Smooth muscle cell of the brain vasculature (primary cell): ENCODE measurements at places on chromosomes 7 and 10.

DNA sequence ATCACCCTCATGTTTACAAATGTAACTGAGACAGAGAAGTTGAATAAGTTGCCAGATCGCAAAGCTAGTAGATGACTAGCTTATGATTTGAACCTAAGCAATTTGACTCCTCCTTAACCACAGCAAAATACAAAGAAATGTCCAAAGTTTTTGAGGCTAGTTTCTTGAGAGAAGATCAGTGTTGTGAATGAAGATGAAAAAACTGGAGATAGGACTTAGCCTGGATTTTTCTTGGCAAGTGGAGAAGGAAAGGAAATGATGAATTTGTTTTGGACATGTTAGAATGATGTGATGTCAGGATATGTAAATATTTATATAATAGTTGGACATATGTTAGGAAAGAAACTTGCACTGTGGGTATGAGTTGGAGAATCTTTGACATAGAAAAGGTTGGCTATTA lies 149.8 kb downstream of the LSMEM1 start:
- DNase-seq: peak; percentile 65

- no peak for DNase-seq
Measured at GRCh38 chr7:25420771-25421170, 192.5 kb upstream of the NPVF start.

DNA sequence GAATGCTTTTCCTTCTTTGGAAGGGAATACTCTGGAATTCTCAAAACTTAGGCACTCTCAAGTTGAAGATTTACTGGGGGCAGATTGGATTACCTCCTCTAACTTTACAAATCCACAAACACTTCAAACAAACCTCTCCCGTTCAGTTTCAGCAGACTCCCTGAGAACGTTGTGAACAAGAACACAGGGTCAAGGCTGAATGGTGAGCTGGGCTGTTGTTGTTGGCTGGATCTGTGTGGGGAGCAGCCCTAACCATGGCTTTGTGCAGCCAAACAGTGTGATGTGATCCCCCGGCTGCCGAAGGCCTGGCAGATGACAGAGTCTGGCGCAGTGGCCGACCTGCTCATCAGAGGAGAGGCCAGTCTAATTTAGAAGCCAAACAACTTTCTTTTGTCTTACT lies 93.1 kb downstream of the BMPER start:
- peak; percentile 68 for DNase-seq

DNA sequence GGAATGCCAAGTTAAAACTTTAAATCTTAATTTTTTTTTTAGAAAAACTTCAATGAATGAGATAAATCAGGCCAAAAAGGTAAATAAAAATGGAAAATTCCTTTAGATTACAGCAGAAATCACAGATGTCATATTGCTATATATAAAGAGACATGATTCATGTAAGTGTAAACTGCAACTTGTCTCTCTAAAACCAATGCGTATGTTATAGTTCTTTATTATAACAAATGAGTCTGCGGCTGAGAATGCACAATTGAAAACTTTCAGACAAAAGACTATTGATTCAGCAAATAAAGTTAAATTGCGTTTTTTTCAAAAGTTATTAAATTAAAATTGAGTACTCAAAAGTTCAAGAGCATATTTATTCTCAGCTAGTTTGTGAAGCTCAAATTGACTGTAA lies 425.3 kb downstream of the PARD3 start:
- no peak for DNase-seq

GRCh38 chr7:15042285-15043065 lies 139.9 kb upstream of the DGKB start:
- DNase-seq: no peak

DNA sequence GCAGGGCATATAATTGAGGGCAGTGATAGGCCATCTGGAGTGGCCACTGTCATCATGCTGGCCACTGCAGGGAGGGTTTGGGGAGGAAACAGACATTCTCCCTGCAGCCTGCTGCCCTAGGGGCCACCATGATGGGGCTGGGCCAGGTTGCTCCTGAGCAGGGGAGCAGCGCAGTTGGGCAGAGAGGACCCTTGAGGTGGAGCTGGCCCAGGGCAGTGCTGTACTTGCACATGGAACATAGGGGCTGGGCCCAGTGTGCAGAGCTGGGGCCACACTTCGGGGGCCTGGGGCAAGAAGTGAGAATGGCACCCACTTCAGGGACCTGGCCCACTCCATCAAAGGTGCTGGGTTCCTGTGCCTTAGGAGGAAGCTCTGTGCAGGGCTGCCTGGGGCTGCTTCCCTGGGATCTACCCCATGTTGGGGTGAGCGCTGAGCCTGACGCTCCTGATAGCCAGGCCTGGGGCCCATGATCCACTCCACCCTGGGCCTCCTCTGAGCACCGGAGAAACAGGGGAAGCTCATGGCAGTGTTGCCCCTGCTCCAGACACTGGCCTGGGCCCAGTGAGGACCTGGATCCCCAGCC lies 21.3 kb upstream of the NUB1 start:
- DNase-seq: no peak

GRCh38 chr7:84274029-84274638 lies 79.5 kb upstream of the SEMA3A start:
- DNase-seq: no peak

GRCh38 chr7:47323904-47324303 lies 258.0 kb downstream of the TNS3 start:
- DNase-seq: no peak

- DNase-seq: no peak
Measured at GRCh38 chr10:62264702-62265436, 3.8 kb downstream of the RTKN2 start.

DNA sequence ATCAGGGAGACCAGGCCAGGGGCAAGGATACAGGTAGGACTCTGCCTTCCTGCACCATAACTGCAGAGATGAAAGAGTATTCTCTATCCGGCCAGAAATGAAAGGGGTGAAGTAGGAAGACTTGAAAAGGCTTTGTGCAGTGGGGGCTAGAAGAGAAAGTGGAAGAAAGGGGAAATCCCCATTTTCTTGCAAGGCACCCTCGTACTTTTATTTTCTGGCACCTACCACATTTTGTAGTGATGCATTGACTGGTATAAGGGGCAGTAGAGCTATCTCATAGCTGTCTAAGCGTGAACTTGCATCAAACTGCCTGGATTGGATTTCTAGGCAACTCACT lies 752 bp upstream of the CAMK2G start:
- no peak for DNase-seq

DNA sequence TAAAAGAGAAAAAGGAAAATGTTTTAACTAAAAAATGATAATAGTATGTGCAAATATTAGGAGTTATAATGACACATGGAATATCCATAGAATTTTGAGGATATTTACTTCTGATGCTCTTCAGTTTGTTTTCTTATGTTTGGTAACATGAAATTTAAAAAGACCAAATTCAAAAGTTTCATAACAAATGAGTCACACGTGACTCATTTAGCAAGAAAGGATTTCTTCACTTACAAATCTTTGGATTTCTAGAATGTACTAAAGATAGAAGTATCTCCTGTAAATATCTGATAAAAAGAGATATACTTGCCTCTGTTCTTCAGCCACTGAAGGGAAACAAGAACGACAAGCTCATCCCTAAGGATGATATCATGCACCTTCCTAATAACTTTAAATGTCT lies 774.5 kb upstream of the LRRTM3 start:
- no peak for DNase-seq

GRCh38 chr10:103839519-103839871 lies 15.9 kb downstream of the SH3PXD2A start:
- no peak for DNase-seq

- DNase-seq: no peak
Measured at GRCh38 chr10:130369645-130370381, 233.6 kb downstream of the GLRX3 start.

DNA sequence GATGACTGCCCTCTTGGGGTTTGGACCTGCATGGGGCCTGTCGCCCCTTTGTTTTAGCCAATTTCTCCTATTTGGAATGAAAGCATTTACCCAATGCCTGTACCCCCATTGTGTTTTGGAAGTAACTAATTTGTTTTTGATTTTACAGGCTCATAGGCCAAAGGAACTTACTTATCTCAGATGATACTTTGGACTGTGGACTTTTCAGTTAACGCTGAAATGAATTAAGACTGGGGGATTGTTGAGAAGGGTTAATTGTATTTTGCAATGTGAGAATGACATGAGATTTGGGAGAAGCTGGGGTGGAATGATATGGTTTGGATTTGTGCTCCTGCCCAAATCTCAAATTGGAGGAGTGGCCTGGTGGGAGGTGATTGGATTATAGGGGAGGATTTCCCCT lies 185.8 kb upstream of the PHYHIPL start:
- DNase-seq: no peak

- DNase-seq: no peak
Measured at GRCh38 chr7:74684473-74684872, 27.0 kb downstream of the GTF2I start.

- no peak for DNase-seq
Measured at GRCh38 chr7:18123508-18124239, 96.0 kb upstream of the PRPS1L1 start.

- DNase-seq: no peak
Measured at GRCh38 chr10:89476150-89476549, 59.2 kb downstream of the SLC16A12 start.

DNA sequence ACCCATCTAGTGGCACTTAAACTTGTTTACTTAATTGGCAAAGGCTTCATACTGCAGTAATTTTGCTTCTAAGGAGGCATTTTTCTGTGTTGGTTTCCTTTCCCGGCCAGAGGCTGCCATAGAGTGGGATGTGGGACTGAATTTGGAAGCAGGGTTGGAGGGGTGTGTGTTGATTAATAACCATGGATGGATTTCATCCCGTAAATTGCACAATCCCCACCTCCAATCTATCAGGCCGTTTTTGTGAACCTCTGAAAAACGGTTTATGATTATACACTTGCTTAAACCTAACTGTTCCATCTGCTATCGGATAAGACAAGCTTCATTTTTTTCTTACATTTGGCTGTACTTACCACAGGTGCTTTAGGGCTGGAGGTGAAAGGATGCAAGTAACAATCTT lies 1.3 kb downstream of the TMEM60 start:
- no peak for DNase-seq

DNA sequence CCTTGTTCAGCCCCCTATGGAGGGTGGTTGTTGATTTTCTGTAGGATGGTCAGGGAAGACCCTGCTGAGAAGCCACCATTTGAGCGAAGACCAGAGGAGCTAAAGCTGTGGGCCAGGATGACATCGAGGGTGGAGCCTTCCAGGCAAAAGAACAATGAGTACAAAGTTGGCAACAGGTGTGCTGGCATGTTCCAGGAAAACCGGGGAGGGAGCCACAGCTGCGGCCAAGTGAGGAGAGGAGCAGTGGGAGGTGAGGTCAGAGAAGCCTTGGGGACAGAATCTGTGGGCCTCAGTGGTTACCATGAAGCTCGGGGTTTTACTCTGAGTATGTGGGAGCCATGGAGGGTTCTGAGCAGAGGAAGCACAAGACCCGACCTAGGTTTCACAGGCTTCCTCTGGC lies 75.6 kb upstream of the ZNF479 start:
- DNase-seq: no peak

GRCh38 chr7:95927756-95928155 lies 155.4 kb downstream of the DYNC1I1 start:
- no peak for DNase-seq

GRCh38 chr10:60687679-60688078 lies 90.6 kb upstream of the CDK1 start:
- DNase-seq: no peak

DNA sequence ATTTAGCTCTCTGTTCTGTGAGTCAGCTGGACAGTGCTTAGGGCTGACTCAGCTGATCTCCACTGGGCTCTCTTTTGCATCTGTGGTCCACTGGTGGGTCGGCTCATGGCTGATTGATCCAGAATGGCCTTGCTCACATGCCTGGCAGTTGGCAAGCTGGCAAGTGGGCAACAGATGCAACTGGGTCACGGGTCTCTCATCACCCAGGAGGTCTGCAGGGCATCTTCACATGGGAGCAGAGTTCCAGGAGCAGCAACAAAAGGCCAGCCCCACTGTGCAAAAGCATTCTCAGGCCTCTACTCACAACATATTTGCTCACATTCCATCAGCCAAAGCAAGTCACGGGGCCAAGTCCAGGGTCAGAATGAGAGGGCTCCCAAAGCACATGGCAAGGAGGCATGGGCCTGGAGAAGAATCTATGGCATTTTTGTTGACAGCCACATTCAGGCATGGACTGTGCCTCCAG lies 98.8 kb downstream of the OAT start:
- no peak for DNase-seq

DNA sequence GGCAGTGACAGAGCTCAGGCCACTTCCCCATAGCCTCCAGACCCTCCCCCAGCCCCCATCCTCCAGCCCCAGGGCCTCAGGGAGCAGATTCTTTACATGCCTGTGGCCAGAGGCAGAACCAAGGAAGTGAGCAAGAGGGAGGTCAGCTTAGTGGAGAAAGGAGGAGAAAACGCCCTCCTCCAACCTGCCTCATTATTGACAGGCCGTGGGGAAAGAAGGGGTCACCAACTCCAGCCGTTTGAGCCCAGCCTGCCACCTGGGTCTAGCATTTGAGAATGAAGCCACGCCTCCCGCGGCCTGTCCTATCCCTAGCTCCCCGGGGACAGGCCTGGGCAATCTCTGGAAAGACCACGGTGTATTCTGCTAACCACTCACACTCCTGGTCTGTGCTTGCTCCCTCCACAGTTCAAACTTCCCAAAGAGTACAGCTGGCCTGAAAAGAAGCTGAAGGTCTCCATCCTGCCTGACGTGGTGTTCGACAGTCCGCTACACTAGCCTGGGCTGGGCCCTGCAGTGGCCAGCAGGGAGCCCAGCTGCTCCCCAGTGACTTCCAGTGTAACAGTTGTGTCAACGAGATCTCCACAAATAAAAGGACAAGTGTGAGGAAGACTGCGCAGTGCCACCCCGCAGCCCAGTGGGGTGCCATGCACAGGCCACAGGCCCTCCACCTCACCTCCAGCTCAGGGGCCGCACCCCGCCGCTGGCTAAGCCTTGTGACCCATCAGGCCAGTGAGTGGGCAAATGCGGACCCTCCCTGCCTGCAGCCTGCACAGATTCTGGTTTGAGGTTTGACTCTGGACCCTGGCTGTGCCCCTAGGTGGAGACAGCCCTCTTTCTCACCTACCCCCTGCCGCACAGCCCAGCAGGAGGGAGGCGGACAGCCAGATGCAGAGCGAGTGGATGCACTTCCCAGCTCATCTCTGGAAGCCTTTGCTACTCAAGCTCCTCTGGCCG lies 14.3 kb upstream of the TRIM8 start:
- no peak for DNase-seq
